Activated T-helper 1 cell treated with anti-CD3 and anti-CD28 coated beads, Interleukin-2, amount 50 U/mL, for 16 hours (primary cell): ENCODE measurements at places on chromosomes 6 and 20.

GRCh38 chr6:137020776-137021175 is 24.0 kb downstream of the IL20RA start:
- no peak for DNase-seq

- no peak for DNase-seq
These were observed 15.1 kb upstream of the AFDN start for GRCh38 chr6:167811442-167812087.

DNA sequence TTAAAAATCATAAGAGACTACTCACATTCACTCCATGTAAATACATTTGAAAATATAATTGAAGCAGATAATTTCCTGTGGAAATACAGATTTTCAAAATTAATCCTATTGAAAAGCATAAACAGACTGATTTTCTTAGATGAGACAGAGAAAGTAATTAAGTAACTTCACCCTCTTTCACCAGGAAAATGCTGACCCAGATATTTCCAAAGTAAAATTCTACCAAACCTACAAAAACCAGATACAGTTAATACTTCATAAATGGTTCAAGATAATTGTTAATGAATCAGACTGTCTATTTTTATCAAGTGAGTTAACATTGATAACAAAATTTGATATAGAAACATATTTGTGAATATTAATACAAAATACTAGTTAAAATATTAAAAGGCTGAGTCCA is 233.5 kb upstream of the KHDRBS2 start:
- DNase-seq: no peak

GRCh38 chr6:7148100-7148822 is 40.5 kb downstream of the RREB1 start:
- DNase-seq: no peak

DNA sequence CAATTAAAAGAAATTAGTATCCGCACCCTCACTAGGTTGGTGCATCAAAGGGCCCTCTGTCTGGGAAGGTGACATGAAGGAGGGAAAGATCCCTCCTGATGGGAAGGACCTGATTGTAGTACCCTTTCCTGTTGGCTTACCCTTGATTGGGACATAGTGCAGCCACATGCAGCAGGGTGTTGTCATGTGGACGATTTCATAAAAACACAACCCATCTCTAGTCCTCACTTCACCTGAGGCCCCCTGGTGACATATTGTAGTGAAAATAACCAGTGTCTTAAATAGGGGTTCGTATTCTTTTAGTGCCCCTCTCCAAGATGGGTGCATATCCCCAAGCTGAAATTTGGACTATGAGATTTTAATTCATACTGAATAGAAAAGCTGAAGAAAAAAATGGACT is 97.3 kb downstream of the SLX4IP start:
- no peak for DNase-seq

- DNase-seq: no peak
These were observed 1.5 kb downstream of the PRRC2A start for GRCh38 chr6:31621991-31622390.

DNA sequence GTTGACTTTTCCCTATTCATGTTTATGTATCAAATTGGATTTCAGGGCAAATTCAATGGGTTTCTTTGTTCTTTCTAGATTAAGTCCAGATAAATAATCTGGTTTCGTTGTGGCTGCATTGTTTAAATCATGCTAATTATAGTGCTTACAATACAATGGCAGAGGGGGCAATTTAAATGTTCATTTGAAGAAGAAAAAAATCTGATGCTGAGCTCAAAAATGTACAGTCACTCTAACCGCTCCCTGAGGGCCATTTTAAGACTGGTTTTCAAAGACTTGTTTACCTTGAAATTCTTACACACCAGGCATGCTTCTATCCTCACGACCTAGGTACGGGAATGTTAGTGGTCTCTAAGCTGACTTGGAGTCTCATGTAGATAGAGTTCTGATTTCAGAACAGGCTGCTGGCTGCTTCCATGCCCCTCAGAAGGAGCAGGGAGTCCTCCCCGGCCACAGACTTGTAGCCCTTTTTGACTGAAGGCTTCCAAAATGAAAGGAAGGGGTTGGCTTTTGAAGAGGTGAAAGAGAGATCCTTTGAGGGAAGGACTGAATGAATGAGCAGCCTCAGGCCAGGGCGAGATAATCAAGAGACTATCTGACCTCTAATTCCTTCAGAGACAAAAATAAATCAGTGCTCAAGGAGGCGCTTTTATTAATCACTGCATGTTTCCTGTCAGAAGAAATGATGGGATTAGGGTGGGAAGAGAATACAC is 86.1 kb upstream of the ZNF217 start:
- DNase-seq: no peak

- DNase-seq: no peak
These were observed 47.4 kb downstream of the MYB start for GRCh38 chr6:135228486-135228885.

DNA sequence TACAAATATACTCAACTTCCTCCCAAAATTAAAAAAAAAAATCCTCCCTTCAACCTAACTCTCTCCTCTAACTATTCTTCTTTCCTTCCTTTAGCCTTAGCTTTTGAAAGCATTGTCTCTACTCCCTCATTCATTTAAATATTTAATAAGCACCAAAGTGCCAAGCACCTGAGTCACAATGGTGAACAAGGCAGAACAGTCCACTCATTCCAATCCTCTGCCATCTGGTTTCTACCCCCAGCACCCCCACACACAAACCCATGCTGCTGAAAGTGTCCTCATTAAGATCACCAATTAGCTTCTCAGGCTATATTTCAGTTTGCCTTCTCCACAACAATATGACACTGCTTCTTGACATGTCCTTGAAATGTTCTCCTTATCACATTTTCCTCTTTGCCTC is 76.3 kb downstream of the DTNBP1 start:
- no peak for DNase-seq

- no peak for DNase-seq
These were observed 341.2 kb downstream of the SYNE1 start for GRCh38 chr6:152295920-152296319.

DNA sequence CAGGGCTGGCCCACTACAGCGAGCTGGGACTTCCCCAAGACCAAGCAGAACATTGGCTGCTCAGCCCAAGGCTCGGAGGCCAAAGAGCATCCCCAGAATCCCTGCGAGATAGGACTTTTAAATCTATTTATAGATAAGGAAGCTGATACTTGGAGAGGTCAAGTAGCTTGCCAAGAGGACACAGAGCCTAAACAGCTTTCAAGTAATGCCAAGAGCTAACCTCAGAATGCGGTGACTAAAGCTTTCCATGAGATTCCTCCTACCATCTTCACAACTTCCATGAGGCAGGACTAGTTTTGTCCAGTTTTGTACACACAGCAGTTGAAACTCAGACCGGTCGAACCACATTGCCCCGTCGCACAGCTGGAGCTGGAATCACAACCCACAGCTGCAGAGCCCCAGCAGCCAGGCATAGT is 168.1 kb upstream of the TOP1 start:
- no peak for DNase-seq

DNA sequence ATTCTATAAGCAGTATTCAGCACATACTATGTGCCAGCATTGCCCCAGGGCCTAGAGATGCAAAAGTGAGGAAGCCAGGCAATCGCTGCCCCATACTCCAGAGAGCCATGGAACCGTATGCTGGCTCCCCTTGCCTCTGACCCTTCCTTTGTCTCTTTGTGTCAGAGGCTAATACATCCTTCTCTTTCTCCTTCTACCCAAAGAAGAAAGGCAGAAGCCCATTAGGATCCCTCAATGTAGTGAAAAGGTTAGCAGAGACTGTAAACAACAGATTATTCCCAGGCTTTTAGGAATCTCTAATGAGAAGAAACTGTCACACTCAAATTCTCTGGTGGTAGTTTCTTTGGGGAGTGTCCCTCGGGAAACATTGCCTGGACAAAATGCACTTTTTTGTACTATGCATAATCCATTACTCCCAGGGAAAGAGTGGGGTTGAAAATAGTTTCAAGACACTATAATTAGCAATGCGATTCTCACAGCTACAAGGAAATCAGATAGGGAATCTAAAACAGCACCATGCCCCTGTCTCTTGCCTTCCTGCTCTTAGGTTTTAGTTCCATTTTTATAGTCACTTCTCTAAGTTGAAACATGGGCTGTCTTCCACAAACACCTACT is 325.2 kb upstream of the CNR1 start:
- no peak for DNase-seq

GRCh38 chr20:56392881-56393482 is 537 bp downstream of the CSTF1 start:
- DNase-seq: no peak

DNA sequence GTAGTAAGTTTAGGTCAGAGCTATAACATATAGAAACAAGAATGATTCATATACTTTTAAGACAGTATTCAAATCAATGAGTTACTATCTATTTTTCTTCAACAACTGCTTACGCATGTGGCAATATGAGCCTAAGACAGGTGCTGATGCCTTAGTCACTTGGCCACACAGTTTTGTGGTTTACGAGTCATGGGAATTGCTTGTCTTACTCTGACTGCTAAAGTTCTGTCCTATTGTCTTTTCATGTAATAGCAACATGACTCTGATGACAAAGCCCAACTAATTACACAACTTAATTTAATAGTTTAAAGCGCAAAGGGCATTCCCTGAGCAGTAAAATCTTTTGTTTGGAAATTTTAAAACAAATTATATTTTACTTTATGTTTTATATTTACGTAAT is 159.3 kb upstream of the CENPW start:
- DNase-seq: no peak

GRCh38 chr6:165515963-165516624 is 146.9 kb downstream of the PDE10A start:
- DNase-seq: no peak

GRCh38 chr20:32790751-32791057 is 28.5 kb downstream of the DNMT3B start:
- no peak for DNase-seq

- no peak for DNase-seq
These were observed 313.2 kb downstream of the HDGFL1 start for GRCh38 chr6:22882581-22882980.

DNA sequence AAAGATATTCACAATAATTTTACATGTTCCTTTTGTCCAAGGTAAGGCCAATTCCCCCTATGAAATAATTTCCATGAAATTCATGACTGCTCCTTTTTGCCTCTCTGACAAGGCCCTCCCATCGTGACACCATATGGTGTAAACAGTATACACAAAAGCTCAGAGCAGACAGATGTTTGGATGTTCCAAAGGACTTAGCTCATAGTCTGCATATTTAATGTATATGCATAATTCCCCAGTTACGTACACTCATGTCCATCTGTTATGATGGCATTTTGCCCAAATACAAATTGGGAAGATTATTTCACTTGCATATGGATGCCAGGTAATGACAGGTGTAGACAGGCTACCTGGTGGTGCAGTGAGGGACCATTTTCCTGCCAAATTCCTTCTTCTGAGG is 376.5 kb downstream of the KHDRBS2 start:
- no peak for DNase-seq

GRCh38 chr6:166640342-166641043 is 13.4 kb upstream of the RPS6KA2 start:
- no peak for DNase-seq

- DNase-seq: no peak
These were observed 4.8 kb downstream of the TRIM10 start for GRCh38 chr6:30156262-30156599.

DNA sequence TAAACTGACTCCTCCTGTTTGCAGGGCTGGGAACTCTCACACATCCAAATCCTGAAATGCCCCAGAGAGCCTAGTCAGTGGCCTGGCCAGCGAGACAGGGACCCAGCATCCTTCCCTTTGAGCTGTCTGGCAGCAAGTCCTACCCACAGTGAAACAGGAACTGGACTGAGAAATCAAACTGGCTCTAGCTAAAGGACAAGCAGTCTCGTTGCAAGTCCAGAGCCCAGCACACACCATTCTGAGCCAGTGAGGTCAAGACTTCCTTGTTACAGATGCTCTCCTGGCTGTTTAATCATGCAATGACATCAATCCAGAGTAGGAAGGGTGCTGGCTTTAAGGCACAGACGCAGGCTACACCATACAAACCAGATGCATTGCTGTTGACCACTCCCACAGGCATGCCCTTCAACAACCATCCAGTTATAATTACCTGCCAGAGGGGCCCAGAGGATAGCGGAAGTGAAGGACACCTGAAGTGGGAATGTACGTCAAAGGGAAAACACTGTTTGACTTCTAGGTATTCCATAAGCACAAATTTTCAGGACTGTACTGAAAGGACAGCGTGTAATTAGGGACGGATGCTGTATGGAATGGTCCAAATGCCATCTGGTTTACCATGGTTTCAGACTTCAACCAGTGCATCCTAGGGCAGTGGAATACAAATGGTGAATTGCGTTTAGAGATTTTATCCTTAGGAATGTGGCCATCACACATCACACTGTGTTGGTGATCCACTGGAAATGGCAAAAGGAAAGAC is 114.4 kb downstream of the SLC23A2 start:
- DNase-seq: no peak

DNA sequence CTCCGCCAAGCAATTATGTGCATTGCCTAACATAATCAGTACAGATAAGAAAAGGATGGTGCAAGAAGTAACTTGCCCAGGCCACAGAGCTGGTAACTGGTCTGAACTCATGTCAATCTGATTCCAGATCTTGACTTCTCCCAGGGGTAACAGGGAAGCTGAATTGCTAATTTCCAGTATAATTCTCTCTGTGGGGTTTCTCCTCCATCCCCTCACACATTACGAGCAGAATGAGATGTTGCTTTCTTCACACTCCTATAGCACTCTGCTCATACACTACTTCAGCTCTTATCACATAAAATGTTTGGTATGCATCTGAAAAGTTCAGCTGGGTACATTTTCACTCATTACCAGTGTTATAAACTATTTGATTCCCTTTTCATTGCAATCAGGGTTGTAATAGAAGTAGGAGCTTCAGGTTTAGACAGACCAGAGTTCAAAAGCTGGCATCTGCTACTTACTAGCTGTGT is 24.0 kb upstream of the LRRC1 start:
- DNase-seq: no peak

GRCh38 chr6:96304997-96305396 is 216.6 kb upstream of the UFL1 start:
- no peak for DNase-seq

DNA sequence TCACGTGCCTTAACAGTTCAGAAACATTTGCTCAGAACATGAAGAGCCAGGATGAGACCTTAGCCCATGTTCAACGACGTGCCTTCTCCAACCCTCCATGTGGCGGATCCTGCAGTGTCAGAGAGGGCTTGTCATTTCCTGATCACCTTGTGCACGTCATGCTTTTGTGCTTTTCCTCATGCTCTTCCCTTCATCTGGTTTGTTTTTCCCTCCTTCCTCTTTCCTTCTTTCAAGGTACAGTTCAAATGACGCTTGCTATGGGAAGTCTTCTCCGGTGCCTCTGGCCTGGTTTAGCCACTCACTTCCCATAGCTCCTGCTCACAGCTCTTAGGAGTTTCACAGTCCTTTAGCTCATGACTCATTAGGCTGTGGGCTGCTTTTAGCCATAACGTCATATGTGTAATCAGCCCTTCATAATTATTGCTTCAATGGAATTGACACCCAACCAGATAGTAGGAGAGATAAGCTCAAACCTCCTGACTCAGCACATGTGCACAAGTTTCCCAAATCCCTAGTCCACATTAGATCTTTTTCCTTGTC is 102.7 kb upstream of the CNKSR3 start:
- DNase-seq: no peak

- no peak for DNase-seq
These were observed 166.1 kb upstream of the TNFAIP3 start for GRCh38 chr6:137700751-137701477.
